CD4-positive, alpha-beta T cell (primary cell): ENCODE measurements at places on chromosomes 5 and 9.

DNA sequence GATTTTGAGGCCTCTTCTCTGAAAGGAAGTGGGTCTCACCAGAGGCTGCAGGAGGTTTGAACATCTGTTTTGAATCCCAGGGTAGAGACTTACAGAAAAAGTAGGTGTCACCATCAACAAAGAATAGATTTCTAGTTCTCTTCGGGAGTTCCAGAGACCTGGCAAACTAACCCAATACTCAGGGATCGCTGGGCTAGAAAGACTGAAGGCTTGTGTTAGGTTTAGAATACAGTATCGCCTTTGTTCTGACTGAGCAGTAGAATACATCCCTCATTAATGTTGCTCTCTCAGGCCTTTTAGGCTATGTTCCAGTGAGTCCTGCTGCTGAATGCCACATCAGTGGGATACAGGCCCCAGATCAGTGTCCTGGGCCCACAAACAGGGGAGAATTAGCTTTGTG is 27.2 kb downstream of the RUSC2 start:
- DNase-seq: no peak
- no peaks in the 10 kb centered on the region for H3K36me3 ChIP-seq
- H3K4me1 ChIP-seq: no peaks in the 10 kb centered on the region
- no peak overlapping the region for H3K4me3 ChIP-seq

- H3K27me3 ChIP-seq: peaks cover 13% of the 10 kb centered on the region
- no peak overlapping the region for H3K27ac ChIP-seq
- no peak for DNase-seq
- H3K4me3 ChIP-seq: no peak overlapping the region
- H3K36me3 ChIP-seq: no peaks in the 10 kb centered on the region
These were observed 12.4 kb upstream of the NFIB start for GRCh38 chr9:14326264-14326826.

GRCh38 chr5:59756373-59757035 is 137.0 kb downstream of the PDE4D start:
- DNase-seq: no peak
- H3K27me3 ChIP-seq: no peaks in the 10 kb centered on the region
- H3K4me1 ChIP-seq: no peaks in the 10 kb centered on the region

- no peaks in the 10 kb centered on the region for H3K36me3 ChIP-seq
- no peak overlapping the region for H3K27ac ChIP-seq
- H3K4me3 ChIP-seq: no peak overlapping the region
- no peak for DNase-seq
- no peaks in the 10 kb centered on the region for H3K27me3 ChIP-seq
These were observed 6.6 kb upstream of the CYSTM1 start for GRCh38 chr5:140168371-140168770.

- peaks cover 69% of the 10 kb centered on the region for H3K4me1 ChIP-seq
- peak overlapping the region; percentile 96 for H3K27ac ChIP-seq
- no peaks in the 10 kb centered on the region for H3K27me3 ChIP-seq
- peaks cover 13% of the 10 kb centered on the region for H3K36me3 ChIP-seq
- DNase-seq: peak; percentile 82
These were observed 1.1 kb upstream of the ANXA2R start for GRCh38 chr5:43041110-43041668.

GRCh38 chr5:149279661-149280060 is 8.0 kb downstream of the AFAP1L1 start:
- no peaks in the 10 kb centered on the region for H3K4me1 ChIP-seq
- H3K36me3 ChIP-seq: no peaks in the 10 kb centered on the region
- H3K27me3 ChIP-seq: peaks cover 10% of the 10 kb centered on the region
- H3K4me3 ChIP-seq: no peak overlapping the region

GRCh38 chr5:60945813-60946187 is 795 bp downstream of the NDUFAF2 start:
- peaks cover 10% of the 10 kb centered on the region for H3K4me1 ChIP-seq
- H3K27me3 ChIP-seq: no peaks in the 10 kb centered on the region
- no peaks in the 10 kb centered on the region for H3K36me3 ChIP-seq
- no peak for DNase-seq
- peak overlapping the region; percentile 73 for H3K4me3 ChIP-seq

DNA sequence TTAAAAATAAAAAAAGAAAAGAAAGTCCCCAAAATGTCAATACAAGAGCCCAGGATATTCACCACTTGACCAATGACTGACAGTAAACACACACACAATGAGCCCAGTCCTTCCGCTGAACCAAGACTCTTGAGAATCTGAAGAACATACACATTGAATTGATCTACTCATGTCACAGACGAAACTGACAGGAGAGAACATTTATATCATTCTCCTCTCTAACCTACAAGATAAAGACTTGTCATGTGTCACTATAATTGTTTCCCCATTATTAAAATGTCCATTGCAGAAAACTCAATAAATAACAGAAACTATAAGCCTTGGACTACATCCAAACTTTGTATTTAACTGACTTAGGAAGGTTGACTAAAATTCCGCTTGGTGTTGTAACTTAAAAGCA is 296.7 kb downstream of the EPB41L4A start:
- H3K36me3 ChIP-seq: no peaks in the 10 kb centered on the region
- H3K27me3 ChIP-seq: no peaks in the 10 kb centered on the region
- no peak overlapping the region for H3K27ac ChIP-seq
- no peaks in the 10 kb centered on the region for H3K4me1 ChIP-seq
- no peak overlapping the region for H3K4me3 ChIP-seq

- no peaks in the 10 kb centered on the region for H3K36me3 ChIP-seq
- no peaks in the 10 kb centered on the region for H3K4me1 ChIP-seq
- H3K27ac ChIP-seq: no peak overlapping the region
- H3K4me3 ChIP-seq: no peak overlapping the region
- DNase-seq: no peak
These were observed 95.3 kb downstream of the PRELID2 start for GRCh38 chr5:145739843-145740242.

DNA sequence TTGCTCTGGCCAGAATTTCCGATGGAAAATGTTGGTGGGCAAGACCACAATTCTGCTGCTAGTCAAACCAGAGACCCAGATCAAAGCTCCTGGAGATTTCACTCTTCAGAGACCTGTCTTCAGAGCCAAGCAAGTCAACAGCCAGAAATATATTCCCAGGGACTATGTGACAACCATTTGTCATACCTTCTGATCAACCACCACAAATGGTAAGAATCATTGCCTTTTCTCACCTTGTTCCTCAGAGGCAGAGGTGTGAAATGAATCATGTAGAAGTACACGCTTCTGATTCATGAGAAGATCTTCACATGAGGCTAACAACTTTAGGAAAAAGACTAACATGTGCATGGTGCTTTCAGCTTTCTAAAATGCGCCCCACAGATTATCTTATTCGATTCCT is 53.5 kb downstream of the SUSD1 start:
- peaks cover 5% of the 10 kb centered on the region for H3K36me3 ChIP-seq
- no peak overlapping the region for H3K4me3 ChIP-seq
- H3K27ac ChIP-seq: no peak overlapping the region
- no peaks in the 10 kb centered on the region for H3K4me1 ChIP-seq

- peak within 1 kb of the TSS; percentile 74 for H3K4me3 ChIP-seq
- DNase-seq: peak; percentile 86
- no peaks in the 10 kb centered on the region for H3K36me3 ChIP-seq
- H3K27ac ChIP-seq: peak within 1 kb of the TSS; percentile 71
- peaks cover 18% of the 10 kb centered on the region for H3K4me1 ChIP-seq
These were observed at the start of gene RFESD for GRCh38 chr5:95646569-95647431. RFESD (plus strand) TSS chr5:95646777; CDS start chr5:95652272, 5,495 bp downstream.

GRCh38 chr9:89011683-89012082 is 20.4 kb downstream of the S1PR3 start:
- no peak for DNase-seq
- H3K27ac ChIP-seq: no peak overlapping the region
- peaks cover 3% of the 10 kb centered on the region for H3K27me3 ChIP-seq
- H3K36me3 ChIP-seq: no peaks in the 10 kb centered on the region
- H3K4me1 ChIP-seq: no peaks in the 10 kb centered on the region

- no peak overlapping the region for H3K27ac ChIP-seq
- no peaks in the 10 kb centered on the region for H3K27me3 ChIP-seq
- no peaks in the 10 kb centered on the region for H3K4me1 ChIP-seq
- DNase-seq: no peak
- H3K36me3 ChIP-seq: no peaks in the 10 kb centered on the region
These were observed 72.3 kb downstream of the XRCC4 start for GRCh38 chr5:83149671-83150070.

DNA sequence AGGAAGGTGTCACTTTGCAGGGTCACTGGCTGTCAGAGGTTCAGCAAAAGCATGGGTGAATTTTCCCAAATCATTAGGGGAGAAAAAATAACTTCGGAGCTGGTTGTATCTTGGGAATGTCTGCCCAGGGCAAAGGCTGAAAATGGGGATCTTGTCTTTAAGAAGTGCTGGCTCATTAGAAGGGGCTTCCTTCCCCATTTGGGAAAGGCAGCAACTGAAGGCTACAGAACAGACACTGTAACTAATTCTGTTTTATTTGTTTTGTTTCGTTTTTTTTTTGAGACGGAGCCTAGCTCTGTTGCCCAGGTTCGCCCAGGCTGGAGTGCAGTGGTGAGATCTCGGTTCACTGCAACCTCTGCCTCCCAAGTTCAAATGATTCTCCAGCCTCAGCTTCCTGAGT is 70.3 kb upstream of the PCA3 start:
- H3K4me3 ChIP-seq: no peak overlapping the region
- no peaks in the 10 kb centered on the region for H3K36me3 ChIP-seq
- DNase-seq: no peak
- peaks cover 6% of the 10 kb centered on the region for H3K4me1 ChIP-seq
- H3K27ac ChIP-seq: no peak overlapping the region

DNA sequence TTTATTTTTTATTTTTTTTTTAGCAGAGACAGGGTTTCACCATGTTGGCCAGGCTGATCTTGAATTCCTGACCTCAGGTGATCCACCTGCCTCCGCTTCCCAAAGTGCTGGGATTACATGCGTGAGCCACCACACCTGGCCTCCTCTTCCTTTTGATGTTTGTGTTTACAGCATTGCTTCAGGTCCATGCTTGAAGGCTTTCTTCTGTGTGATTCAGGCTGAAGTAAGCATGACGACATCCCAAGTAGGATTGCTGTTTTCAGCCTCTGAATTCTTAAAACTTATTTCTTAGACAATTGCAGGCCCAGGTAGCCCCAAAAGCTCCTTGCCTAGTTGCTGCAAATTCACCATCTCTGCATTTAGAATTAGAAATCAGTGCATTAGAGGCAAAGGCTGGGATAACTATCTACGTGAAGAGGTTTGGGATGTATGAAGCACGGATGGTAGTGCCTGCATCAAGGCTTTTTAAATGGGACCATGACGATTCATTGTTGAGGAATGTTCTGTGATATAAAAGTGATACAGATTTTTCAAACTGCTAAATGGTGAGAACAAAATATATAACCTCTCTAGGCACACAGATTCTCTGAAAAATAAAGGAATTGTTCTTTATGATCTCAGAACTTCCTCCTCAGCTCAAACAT is 3.0 kb upstream of the ETF1 start:
- no peak for DNase-seq
- H3K4me3 ChIP-seq: no peak overlapping the region
- no peaks in the 10 kb centered on the region for H3K27me3 ChIP-seq
- peaks cover 6% of the 10 kb centered on the region for H3K36me3 ChIP-seq
- H3K27ac ChIP-seq: no peak overlapping the region

- no peak for DNase-seq
- H3K36me3 ChIP-seq: no peaks in the 10 kb centered on the region
- H3K4me3 ChIP-seq: no peak overlapping the region
- no peaks in the 10 kb centered on the region for H3K4me1 ChIP-seq
These were observed 101.2 kb downstream of the OLFM1 start for GRCh38 chr9:135188681-135189151.

DNA sequence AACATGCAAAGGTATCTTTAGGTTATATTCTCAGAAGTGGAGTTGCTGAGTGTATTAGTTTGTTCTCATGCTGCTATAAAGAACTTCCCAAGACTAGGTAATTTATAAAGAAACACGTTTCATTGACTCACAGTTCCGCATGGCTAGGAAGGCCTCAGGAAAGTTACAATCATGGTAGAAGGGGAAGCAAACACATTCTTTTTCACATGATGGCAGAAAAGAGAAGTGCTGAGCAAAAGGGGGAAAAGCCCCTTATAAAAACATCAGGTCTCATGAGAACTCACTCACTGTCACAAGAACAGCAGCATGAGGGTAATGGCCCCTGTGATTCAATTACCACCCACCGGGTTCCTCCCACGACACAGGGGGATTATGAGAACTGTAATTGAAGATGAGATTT is 163.6 kb upstream of the PRLR start:
- H3K36me3 ChIP-seq: no peaks in the 10 kb centered on the region
- DNase-seq: peak; percentile 25
- no peak overlapping the region for H3K4me3 ChIP-seq
- H3K4me1 ChIP-seq: no peaks in the 10 kb centered on the region
- no peak overlapping the region for H3K27ac ChIP-seq

DNA sequence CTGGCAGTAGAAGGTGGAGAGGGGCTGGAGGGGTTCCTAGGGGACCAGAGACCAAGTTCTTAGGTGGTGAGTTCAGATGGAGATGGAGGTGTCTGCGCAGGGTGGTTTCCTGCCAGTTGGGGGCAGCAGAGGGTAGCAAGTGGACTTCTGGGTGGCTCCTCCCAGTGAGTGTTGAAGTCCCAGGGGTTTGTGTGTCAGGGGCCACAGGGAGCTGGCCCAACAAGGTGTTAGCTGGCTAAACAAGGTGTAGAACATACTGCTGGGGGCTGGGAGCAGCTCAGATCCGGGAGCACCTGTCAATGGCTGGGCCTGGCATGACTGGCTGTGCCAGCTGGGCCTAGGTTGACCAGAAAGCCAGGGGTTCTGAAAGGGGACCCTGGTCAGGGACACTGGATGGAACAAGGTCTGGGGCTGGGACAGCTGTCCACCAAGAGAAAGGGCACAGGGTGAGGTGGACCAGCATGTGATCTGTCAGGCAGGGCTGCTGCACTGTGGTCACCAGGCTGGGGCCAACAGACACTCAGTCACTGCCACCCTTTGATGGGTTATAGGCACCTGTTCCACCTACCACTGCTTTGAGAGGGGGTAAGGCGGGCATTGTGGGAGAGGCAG is 35.6 kb downstream of the DAB2IP start:
- peak; percentile 7 for DNase-seq
- no peaks in the 10 kb centered on the region for H3K4me1 ChIP-seq
- H3K4me3 ChIP-seq: no peak overlapping the region
- no peak overlapping the region for H3K27ac ChIP-seq
- H3K27me3 ChIP-seq: peaks cover 3% of the 10 kb centered on the region

- no peaks in the 10 kb centered on the region for H3K27me3 ChIP-seq
- H3K36me3 ChIP-seq: no peaks in the 10 kb centered on the region
- H3K27ac ChIP-seq: no peak overlapping the region
- no peak for DNase-seq
- H3K4me3 ChIP-seq: no peak overlapping the region
These were observed 96.4 kb upstream of the SPRY4 start for GRCh38 chr5:142421228-142421617.

GRCh38 chr9:92534674-92535073 is 1.1 kb downstream of the ECM2 start:
- H3K27me3 ChIP-seq: no peaks in the 10 kb centered on the region
- H3K4me1 ChIP-seq: no peaks in the 10 kb centered on the region
- no peak for DNase-seq

GRCh38 chr9:134351606-134352176 is 25.4 kb downstream of the RXRA start:
- H3K27me3 ChIP-seq: no peaks in the 10 kb centered on the region
- peaks cover 2% of the 10 kb centered on the region for H3K4me1 ChIP-seq
- no peaks in the 10 kb centered on the region for H3K36me3 ChIP-seq
- no peak overlapping the region for H3K27ac ChIP-seq

- no peak overlapping the region for H3K27ac ChIP-seq
- H3K27me3 ChIP-seq: no peaks in the 10 kb centered on the region
- DNase-seq: no peak
- H3K4me1 ChIP-seq: no peaks in the 10 kb centered on the region
- H3K4me3 ChIP-seq: no peak overlapping the region
- H3K36me3 ChIP-seq: no peaks in the 10 kb centered on the region
These were observed 1162.1 kb upstream of the SEMA6A start for GRCh38 chr5:117736698-117737097.
